ENCODE measurements at places on chromosomes 2 and 18. TPM values are rescaled to one million over a fixed set of nuclear protein-coding genes. Genes with fewer than 3 reads are reported as not detected.

The GPR45 gene
- not detected for total RNA-seq

- no peak for DNase-seq
- no peaks in the 10 kb centered on the region for H3K27me3 ChIP-seq
- H3K4me3 ChIP-seq = no peak overlapping the region
- peaks cover 53% of the 10 kb centered on the region for H3K36me3 ChIP-seq
- H3K4me1 ChIP-seq = no peaks in the 10 kb centered on the region
- no peak overlapping the region for H3K27ac ChIP-seq
Measured at GRCh38 chr18:54280220-54280569, 10.9 kb downstream of the POLI start.

- H3K27ac ChIP-seq = no peak overlapping the region
- H3K36me3 ChIP-seq = no peaks in the 10 kb centered on the region
- no peak overlapping the region for H3K4me3 ChIP-seq
- DNase-seq = no peak
Measured at GRCh38 chr2:200451511-200451910, 58.4 kb downstream of the KCTD18 start.

GRCh38 chr2:217695033-217695520 is 307.7 kb downstream of the TNS1 start:
- no peak overlapping the region for H3K4me3 ChIP-seq
- H3K27ac ChIP-seq = peak overlapping the region; percentile 27
- no peaks in the 10 kb centered on the region for H3K36me3 ChIP-seq
- no peaks in the 10 kb centered on the region for H3K27me3 ChIP-seq
- DNase-seq = no peak
